T-cell (primary cell): ENCODE measurements at places on chromosomes 2 and 18.

DNA sequence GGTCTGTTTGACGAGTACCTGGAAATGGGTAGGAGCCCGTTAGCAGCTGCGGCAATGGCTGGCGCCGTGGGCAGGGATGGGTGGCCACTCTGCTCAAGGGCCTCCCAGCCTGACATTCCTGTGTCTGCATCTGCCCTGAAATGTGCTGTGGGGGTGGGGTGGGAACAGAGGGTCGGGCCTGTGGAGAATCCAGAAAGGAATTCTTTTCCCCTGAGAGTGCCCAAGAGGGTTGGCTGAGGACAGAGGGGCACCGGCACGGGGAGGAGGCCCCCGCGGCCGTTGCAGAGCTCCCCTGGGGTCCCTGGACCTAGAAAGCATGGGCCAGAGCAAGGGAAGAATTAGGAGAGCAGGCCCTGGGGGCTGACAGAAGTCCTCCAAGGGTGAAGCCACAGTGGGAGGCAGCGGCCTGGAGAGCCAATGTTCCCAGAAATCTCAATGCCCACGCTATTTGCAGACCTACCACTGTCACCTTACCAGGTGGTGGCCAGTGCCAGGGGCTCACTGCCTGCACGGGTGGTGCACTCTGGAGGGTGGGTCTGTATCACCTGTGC is 27.8 kb downstream of the ANO7 start:
- no peak for DNase-seq

DNA sequence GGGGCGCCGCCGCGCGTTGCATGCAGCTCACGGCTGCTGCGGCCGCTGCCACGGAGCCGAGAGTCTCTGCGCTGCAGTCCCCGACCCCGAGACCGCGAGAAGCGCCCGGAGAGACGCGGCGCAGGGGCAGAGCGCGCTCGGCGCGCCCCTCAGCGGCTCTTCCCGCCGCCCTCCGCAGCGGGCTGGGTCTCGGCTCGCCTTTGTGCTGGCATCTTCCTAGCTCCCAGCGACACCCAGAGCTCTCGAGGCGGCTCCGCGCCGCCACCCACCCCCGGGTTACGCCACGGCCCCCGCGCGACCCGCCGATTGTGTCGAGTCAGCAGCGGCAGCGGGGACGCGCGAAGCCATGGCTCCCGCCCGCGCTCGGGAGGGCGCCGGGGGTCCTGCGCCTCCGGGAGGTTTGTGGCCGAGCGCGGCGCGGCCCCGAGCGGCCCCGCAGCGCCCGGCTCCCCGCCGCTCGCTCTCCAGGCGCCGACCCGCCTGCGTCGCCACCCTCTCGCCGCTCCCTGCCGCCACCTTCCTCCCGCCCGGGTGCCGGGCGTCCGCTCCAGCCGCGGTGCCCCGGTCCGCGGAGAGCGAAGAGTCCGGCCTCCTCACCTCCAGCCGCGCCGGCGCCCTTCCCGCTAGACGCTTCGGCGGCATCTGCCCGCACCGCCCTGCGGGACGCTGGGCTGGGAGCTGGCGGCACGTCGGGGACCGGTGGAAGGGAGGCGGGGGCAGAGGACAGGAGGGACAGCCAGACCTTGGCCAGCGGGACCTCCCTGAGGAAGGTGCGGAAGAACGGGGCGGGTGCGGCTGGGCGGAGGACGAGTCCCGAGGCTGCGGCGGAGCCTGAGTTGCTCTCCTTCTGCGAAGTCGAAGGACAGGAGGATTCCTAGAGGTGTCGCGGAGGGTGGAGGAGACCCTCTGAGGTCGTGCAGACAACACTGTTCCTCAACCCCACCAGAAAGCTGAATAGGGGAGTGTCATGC is 46.3 kb upstream of the CCDC150 start:
- no peak for DNase-seq

DNA sequence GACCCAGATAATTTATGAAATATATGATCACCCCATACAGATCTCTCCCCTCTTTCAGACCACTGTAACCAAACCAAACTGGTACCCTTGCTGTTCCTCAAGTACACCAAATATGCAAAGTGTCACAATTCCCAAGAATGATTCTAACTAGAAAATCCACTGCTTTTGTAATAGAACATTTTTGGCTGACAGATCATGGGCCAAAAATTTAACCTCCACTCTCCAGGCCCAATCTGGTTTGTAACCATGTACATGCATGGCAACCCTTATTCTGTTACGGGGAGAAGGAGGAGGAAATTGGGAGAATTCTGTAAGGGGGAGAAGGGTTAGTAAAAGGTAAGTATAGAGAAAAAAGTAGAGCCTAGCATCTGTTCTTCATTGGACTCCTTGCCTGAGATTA is 62.0 kb downstream of the IKZF2 start:
- DNase-seq: no peak

- no peak for DNase-seq
Measured at GRCh38 chr18:49227001-49227380, 233.5 kb downstream of the DYM start.

DNA sequence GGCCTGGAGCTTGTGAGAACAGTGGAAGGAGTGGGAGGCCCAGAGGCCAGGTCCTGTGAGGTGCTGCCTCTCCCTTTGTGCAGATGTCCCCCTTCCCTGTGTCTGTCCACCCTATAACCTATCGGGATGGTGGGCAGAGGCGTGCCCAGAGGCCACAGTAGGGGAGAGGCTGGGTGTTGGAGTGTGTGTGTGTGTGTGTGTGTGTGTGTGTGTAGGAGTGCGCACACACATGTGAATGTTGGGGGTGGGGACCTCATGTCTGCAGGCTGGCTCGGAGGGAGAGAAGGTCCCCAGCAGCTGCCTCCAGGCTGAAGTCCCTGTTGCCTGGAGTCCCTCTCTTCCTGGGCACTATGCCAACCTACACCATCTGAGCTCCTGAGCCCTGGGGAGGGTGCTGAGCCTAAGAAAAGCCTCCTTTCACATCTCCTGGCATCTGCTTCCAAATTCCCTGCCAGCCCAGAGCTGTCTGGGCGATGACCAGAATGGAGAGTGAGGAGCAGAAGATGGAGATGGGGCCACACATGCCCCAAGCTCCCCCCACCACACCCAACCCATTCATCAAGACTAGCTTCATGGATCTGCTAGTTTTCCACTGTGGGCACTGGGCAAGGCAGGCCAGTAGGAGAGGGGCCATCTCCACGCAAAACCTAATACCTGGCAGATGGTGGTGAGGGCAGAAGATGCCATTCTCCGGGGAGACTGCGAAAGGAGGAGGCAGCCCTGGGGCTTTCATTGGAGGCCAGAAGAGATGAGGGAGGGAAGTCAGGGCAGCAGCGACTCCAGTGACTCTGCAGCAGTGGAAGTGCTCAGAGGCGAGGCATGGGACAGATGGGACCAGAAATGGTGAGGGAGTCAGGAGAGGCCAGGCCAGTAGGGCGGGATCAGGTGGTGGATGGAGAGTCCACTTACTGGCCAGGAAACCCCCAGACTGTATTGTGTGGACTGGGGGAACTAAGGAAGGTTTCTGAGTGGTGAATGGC is 20.3 kb downstream of the KCNK3 start:
- no peak for DNase-seq

- no peak for DNase-seq
Measured at GRCh38 chr2:105114551-105114950, 76.7 kb downstream of the MRPS9 start.

GRCh38 chr2:119478188-119478977 is 45.9 kb downstream of the SCTR start:
- no peak for DNase-seq

GRCh38 chr2:148926291-148926961 is 51.4 kb downstream of the KIF5C start:
- DNase-seq: peak; percentile 16

GRCh38 chr2:144572977-144573376 is 53.1 kb upstream of the ZEB2 start:
- no peak for DNase-seq

DNA sequence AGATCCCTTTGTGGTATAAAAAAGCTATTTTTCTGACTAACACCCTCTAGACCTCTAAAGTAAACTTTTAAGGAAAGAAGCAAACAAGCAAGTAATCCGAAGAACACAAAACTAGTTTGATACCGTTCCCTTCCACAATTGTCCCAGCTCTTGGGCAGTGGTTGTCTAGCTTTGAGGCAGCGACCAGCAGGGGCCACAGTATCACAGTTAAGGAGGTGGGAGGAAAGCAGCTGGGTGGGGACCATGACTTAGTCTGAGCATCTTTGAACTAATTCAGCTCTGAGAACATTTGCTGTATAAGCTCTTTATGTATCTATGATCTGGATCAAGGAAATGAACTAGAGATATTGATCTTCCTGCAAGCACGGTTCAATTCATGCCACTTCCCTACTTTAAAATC is 51.0 kb downstream of the SF3B1 start:
- no peak for DNase-seq

DNA sequence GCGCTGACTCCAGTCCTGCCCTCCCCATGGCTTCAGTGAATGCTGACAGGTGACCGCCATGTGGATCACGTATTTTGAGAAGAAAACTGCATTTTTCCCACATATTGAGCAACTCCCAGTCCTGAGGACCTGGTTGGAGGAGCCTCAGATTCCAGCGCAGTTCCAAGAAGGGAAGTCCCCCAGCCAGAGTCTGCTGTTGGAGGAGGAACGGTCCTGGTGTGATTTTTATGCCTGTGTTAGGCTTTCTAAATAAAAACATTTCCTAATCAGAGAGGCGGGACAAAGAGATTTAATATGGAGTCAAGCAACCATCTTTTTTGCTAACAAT is 32.3 kb upstream of the COL6A3 start:
- no peak for DNase-seq
